Neural progenitor cell (in vitro differentiated cells): ENCODE measurements at places on chromosomes 1 and 21.

DNA sequence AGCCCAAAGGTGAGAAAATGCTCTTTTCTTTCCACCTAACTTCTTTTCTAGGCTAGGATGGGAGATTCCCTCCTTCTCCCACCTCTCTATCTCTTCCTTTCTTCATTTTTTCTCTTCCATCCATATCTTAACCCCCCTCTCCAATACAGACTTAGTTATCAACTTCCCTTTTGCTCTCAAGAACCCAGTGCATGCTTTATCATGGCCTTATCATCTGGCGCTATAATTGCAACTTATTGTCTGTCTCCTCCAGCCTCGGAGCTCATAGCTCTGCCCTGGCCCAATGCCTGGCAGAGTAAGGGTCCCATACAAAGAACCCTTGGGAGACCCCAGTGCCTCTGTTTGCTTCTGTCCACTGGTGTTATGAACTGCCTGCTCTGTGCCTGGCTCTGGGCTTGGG lies 71.0 kb upstream of the NFASC start:
- no peak for DNase-seq

- no peak for DNase-seq
Measured at GRCh38 chr1:151036356-151036755, at the start of gene BNIPL. Gene BNIPL, plus strand, starts transcription at chr1:151036586. Its CDS starts 140 bp downstream, at chr1:151036726.

GRCh38 chr1:53121319-53122172 lies 20.9 kb downstream of the SLC1A7 start:
- DNase-seq, result peak; percentile 37

DNA sequence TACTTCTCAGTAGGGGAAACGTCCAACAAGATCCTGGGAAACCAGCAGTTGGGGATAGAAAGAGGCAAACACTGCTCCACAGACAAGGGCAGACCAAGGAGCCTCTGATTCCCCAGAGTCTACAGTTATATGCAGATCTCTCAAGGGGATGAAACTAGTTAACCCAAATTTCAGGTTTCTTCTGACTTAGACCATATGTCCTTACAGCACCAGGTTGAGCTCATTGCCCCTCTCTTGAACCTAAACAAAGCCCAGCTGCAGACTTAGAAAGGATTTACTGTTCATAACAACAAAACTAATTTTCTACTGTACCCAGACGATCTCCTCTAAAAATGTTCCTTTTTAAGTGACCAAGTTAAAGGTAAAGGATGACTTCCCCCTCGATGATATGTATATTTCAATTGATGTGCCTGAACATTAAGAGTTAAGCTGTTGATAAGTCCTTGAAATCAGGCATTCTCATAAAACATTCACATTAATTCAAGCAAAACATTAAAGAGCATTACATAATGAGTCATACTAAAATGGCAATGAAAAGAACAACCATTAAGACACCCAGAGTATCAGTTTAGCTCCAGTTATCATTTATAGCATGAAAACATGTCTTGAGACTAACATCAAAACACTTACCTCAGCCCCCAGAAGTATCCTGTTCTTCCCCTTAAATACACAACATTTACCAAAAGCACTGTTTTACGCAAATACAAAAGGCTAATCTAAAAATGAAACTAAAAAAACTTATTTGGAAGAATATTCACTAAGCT lies 24.1 kb downstream of the SMYD3 start:
- no peak for DNase-seq

- DNase-seq, result no peak
Measured at GRCh38 chr1:58722967-58723366, 23.1 kb upstream of the MYSM1 start.

- no peak for DNase-seq
Measured at GRCh38 chr1:39842030-39842678, 41.1 kb downstream of the TRIT1 start.

GRCh38 chr1:33137800-33138199 lies 44.0 kb downstream of the TRIM62 start:
- DNase-seq, result peak; percentile 87

DNA sequence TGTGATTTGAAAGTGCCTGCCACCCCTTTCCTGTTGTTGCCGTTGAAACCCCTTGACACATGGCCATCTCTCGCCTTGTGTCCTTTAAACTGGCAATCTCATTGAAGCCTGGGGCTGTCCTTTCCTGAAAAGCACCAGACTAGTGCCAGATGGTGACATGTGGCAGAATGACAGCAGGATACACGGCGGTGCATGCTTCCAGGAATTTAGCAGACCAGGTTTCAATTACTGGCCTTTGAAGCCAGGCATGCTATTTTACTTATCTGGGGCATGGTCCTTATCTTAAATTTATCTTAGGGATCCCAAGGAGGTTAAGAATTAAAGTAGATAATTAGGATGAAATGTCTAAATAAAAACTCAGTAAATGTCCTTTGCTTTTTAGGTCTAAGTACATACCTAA lies 15.2 kb downstream of the PLPPR4 start:
- no peak for DNase-seq
